Left kidney (tissue), 8 donors: ENCODE measurements at places on chromosomes 5 and 9. TPM values are rescaled to one million over a fixed set of nuclear protein-coding genes. Genes with fewer than 3 reads are reported as not detected.

DNA sequence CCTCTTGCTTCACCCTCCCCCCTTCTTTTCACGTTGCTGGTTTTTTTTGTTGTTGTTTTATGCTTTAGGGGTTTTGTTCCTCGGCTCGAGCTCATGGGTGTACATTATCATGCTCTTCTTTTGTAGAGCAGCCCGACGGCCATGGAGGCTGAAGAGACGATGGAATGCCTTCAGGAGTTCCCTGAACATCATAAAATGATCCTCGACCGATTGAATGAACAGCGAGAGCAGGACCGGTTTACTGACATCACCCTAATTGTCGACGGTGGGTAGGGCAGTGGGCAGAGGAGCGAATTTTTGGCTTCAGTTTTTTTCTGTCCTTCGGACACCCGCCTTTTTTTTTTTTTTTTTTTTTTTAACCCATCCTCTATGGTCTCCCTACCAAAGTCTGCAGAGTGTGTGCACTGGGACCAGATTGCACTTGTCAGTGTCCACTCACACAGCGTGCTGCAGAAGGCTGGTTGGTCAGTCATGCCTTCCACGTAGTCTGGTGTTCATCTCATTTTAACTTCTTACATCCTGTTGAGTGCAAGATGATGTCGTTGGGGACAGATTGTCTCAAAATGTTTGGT, 1.3 kb downstream of the ZNF131 start:
- peak; percentile 43 for DNase-seq

- no peak for DNase-seq
These were observed 106.7 kb upstream of the OSMR start for GRCh38 chr5:38739011-38739704.

GRCh38 chr9:127132921-127133647, 10.6 kb upstream of the ANGPTL2 start:
- no peak for DNase-seq

- DNase-seq, result no peak
These were observed 1.6 kb downstream of the CRAT start for GRCh38 chr9:129108805-129109536.

- no peak for DNase-seq
These were observed 174.6 kb upstream of the SPEF2 start for GRCh38 chr5:35442885-35443639.

- no peak for DNase-seq
These were observed 41.0 kb upstream of the TMEM252 start for GRCh38 chr9:68581696-68582095.

DNA sequence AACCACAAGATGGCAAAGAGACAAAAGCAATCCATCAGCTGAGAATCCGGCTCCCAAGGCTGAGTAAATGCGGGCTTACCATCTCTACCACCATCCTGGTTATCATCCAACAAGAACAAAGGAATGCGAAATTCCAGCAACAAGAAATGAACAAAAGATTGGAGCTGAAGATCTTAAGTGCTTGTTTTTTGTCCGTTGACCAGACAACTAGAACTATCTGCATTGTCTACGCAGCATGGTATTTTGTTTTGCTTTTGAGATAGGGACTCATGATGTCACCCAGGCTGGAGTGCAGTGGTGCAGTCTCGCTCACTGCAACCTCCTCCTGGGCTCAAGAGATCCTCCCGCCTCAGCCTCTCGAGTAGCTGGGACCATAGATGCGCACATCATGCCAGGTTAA, 88.9 kb downstream of the ZNF366 start:
- no peak for DNase-seq

GRCh38 chr5:38023799-38024198, 184.0 kb upstream of the GDNF start:
- DNase-seq, result no peak

DNA sequence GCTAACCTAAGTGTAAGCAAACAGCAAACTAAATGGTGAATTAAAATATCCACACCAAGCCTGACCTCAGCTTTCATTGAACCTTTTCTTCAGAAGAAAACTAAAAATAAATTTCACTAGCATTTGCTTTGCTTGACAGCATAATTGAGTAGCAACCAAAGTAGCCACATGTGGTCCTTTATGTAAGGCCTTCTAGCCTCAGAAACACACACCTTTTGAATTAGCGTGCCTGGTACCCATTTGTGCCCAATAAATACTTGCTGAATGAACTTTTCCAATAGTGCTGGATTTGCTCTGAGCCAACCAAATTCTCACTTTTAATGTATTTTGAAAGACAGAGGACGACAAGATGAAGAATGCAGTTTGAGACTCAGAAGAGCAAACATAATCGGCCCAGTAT, 2.1 kb upstream of the NIPBL start:
- no peak for DNase-seq

GRCh38 chr9:91033797-91034196, 232.2 kb downstream of the SYK start:
- DNase-seq, result no peak

- no peak for DNase-seq
These were observed 500.7 kb downstream of the SPATA31D1 start for GRCh38 chr9:82489201-82489821.

CATSPER3 gene
- 1.7 TPM for polyA plus RNA-seq

C6 gene
- 3.6 TPM for polyA plus RNA-seq

C5 gene
- polyA plus RNA-seq, result 19.5 TPM

NUDT2 gene
- polyA plus RNA-seq, result 28.8 TPM

TEX48 gene
- not detected for polyA plus RNA-seq
